Adrenal gland (tissue), 19 donors: ENCODE measurements at places on chromosomes 5 and 9.
A peak's percentile ranks its signal among the peaks of the same experiment; 100 is the strongest.

GRCh38 chr9:76415154-76415553 lies 20.9 kb upstream of the RFK start:
- no peak overlapping the region for H3K4me3 ChIP-seq
- peak; percentile 43 for DNase-seq
- H3K36me3 ChIP-seq, result no peaks in the 10 kb centered on the region

DNA sequence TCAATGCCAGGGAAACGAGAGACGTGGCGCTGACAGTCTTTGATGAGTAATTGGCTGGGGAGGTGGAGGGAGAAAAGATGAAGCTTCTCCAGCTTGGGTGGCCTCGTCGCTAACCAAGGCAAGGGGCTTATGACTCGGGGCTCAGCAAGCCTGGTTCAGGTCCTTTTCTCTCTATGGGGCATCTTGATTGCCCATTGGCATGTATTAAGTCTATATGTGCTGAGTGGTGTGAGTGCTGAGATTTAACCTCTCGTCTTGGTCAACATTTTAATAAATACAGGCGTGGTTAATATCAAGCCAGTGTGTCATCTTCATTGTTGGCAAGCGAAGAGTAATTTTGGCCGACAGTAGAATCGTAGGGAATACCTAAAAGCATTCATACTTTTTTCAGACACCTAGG lies 85.9 kb downstream of the RAI14 start:
- no peak overlapping the region for H3K4me3 ChIP-seq
- H3K27me3 ChIP-seq, result no peaks in the 10 kb centered on the region
- no peaks in the 10 kb centered on the region for H3K36me3 ChIP-seq
- no peaks in the 10 kb centered on the region for H3K4me1 ChIP-seq

GRCh38 chr5:77776554-77777206 lies 541 bp upstream of the TBCA start:
- peak overlapping the region; percentile 99 for H3K27ac ChIP-seq
- DNase-seq, result no peak
- H3K4me1 ChIP-seq, result peaks cover 44% of the 10 kb centered on the region
- H3K27me3 ChIP-seq, result no peaks in the 10 kb centered on the region

DNA sequence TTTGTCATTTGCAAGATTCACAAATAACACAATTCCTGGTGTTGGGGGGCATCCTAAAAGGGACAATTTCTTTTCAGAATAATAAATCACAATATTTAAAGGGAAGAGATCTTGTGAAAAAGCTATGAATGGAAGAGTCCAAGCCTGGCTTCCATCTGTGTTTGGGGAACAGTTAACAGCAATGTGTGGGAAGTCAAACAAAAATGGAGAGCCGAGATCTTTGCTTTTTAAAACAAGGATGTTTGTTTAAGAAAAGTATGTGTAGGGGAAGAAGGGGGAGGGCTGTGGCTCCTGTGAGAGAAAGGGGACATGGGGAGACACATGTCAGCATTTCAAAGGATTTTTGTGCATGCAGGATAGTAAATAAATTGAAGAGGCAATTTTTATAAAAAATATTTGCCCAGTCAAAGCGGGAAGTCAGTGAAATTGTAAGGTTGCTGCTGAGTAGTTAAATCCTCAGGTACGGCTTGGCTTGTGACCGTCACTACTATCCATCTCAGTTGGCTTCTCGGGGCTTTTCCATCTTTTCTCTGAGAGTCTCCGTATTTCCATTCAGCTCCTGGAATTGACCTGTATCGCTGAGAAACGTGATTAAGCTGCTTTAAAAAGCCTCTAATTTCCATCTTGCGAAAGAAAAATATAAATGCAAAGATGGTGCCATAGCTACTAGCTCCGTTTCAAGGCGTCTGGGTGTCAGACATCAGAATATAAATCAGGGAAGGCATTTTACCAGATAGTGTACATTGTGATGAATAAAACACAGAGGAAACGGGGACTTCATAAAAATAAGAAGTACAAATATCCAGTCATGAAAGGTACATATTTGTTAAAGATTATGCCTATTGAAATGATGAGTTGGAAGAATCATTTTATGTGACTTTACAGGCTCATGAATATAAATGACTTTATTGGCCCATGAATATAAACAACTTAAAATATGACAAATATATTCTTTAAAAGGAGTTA lies 52.9 kb upstream of the VCAN start:
- H3K4me3 ChIP-seq, result no peak overlapping the region
- no peak overlapping the region for H3K27ac ChIP-seq
- no peak for DNase-seq
- H3K27me3 ChIP-seq, result no peaks in the 10 kb centered on the region

GRCh38 chr5:90898326-90899013 lies 339.9 kb downstream of the ADGRV1 start:
- no peaks in the 10 kb centered on the region for H3K27me3 ChIP-seq
- H3K4me3 ChIP-seq, result no peak overlapping the region
- no peak overlapping the region for H3K27ac ChIP-seq
- no peaks in the 10 kb centered on the region for H3K4me1 ChIP-seq
- no peak for DNase-seq
